ENCODE measurements at places on chromosomes 2 and 18. TPM values are rescaled to one million over a fixed set of nuclear protein-coding genes. Genes with fewer than 3 reads are reported as not detected.

Gene EPC2
- polyA plus RNA-seq, result 24.7 TPM

Gene SLC30A3
- polyA plus RNA-seq, result 0.07 TPM

Gene ZC3H6
- 1.5 TPM for polyA plus RNA-seq

Gene NCKAP5
- polyA plus RNA-seq, result 16.6 TPM

Gene RUFY4
- polyA plus RNA-seq, result not detected

Gene CAPN14
- polyA plus RNA-seq, result 0.09 TPM

Gene PCBP1
- 63.8 TPM for polyA plus RNA-seq

Gene CYS1
- polyA plus RNA-seq, result 0.12 TPM

Gene VIL1
- not detected for polyA plus RNA-seq

Gene ITSN2
- 22.4 TPM for polyA plus RNA-seq

Gene ALPI
- not detected for polyA plus RNA-seq
